ENCODE measurements at places on chromosomes 4 and X. TPM values are rescaled to one million over a fixed set of nuclear protein-coding genes. Genes with fewer than 3 reads are reported as not detected.
A peak's percentile ranks its signal among the peaks of the same experiment; 100 is the strongest.

Gene ENPEP
- not detected for total RNA-seq

GRCh38 chrX:22389556-22390179 is 117.0 kb downstream of the CBLL2 start:
- peak; percentile 35 for DNase-seq

- no peak for DNase-seq
Observed at GRCh38 chr4:93710101-93710846, 118.3 kb upstream of the ATOH1 start.

- DNase-seq: no peak
Observed at GRCh38 chr4:116272336-116272735, 813.0 kb downstream of the TRAM1L1 start.

Gene ARHGEF6
- total RNA-seq: 3.5 TPM

GRCh38 chr4:122652379-122652778 is 31.5 kb upstream of the IL21 start:
- DNase-seq: peak; percentile 35

- DNase-seq: no peak
Observed at GRCh38 chr4:72604324-72604723, 35.3 kb upstream of the ADAMTS3 start.

GRCh38 chrX:101164766-101165590 is 54.6 kb upstream of the DRP2 start:
- DNase-seq: no peak

- DNase-seq: no peak
Observed at GRCh38 chr4:49036528-49036927, 50.5 kb downstream of the CWH43 start.

- peak; percentile 78 for DNase-seq
Observed at GRCh38 chr4:74451214-74451661, 6.3 kb downstream of the AREG start.

DNA sequence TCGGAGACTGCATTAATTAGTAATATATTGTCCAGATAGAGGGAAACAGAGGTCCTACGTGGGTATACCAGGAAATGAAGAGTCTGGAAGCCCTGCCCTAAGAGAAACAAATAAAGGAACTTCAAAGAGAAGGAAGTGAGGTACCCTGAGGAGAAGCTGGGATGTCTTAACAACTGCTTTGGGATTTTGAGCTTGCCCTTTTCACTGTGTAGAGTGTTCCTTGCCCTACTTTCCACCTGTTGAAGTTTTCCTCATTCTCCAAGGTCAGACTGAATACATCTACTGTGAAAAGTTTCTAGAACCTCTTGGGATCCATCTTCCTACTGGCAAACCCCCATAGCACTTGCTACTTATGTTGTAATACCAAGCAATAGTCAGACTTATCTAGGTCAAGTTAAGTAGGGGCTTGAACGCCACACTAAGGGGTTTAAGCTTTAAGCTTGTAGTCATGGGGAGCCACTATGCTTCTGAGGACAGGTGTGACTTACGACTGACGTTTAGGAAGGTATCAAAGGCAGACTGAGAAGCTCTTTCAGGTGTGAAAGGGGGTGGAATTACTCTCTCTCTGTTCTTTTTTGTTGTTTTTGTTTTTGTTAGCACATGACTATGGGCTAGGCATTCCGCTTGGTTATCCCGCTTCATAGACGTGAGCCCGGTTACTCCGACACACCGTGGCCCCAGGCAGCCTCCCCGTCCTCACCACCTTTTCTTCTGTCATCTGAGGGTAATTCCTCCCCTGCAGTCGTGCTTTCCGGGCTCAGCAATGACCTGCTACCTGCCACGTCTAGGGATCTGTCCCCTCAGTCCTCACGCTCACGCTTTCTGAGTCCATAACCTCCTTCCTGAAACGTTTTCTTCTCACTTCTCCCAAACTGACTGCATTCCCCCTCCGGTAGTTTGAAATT is 959 bp upstream of the REST start:
- DNase-seq: no peak

DNA sequence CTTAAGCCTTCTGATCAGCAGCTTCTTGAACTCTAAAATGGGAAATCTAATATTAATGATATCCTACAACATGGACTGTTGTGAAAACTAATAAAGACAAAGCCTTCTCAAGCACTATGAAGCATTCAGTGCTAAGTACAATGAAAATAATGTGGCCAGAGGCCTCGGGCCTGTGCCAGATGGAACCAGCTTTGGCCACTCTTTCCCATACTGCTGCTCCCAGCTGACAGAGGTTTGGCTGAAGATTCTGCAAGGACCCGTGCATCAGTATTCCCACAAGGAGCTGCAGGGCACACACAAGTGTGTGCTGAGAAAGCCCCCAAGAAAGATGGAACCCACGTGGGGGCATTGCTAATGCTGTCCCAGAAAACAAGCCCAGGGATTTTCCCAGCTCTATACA is 60.5 kb upstream of the RPL34 start:
- peak; percentile 18 for DNase-seq

DNA sequence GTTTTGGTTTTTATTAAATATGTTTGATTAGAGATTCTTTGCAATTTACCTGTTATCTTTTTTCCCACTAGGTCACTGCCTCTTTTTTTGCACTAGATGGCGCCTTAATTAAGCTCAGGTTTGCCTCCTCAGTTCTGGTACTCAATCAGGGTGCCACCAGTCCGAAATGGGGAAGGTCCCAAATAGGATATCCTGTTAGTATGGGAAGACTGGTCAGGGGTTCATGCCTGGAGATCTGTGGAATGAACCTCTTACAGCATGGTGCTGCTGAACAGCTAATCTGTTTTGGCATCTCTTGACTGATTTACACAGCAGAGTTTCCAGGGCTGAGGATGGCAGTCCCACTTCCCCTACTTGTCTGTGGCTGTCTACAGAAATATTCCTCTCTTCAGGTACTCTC is 24.2 kb upstream of the VSIG1 start:
- DNase-seq: no peak

DNA sequence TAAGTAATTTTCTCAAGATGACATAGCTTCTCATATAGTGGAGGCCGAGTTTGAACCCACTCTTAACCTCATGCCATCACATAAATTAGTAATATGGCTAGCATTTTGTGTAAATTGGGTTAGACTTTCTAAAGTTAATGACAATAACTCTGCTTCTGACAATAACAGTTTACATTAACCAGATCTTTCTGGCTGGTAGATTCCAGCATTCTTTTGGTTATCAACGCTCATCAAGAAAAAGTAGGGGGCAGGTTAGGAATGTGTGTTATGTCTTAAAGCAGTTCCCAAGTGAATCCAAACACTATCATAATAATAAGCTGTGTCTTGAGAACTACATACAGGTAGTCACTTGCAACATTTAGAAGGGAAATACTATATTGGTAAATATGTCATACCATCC is 162.5 kb downstream of the PRDM5 start:
- DNase-seq: no peak

DNA sequence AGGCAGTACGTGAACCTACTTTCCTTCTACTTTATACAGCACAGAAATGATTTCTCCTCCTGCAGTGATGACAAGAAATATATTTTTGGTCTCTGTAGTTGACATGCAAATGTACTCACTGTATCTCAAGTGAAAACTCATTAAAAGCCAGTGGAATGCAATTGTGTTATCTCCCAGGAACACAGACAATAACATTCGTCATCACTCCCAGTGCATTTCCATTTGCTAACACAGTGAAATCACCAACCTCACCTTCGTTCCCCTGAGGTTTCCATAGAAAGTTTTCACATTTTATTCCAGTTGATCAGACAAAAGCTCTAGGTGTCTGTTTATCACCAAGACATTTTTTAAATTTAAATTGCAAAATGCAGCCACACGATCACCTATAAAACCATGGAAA is 2.5 kb upstream of the SPANXD start:
- DNase-seq: peak; percentile 1

DNA sequence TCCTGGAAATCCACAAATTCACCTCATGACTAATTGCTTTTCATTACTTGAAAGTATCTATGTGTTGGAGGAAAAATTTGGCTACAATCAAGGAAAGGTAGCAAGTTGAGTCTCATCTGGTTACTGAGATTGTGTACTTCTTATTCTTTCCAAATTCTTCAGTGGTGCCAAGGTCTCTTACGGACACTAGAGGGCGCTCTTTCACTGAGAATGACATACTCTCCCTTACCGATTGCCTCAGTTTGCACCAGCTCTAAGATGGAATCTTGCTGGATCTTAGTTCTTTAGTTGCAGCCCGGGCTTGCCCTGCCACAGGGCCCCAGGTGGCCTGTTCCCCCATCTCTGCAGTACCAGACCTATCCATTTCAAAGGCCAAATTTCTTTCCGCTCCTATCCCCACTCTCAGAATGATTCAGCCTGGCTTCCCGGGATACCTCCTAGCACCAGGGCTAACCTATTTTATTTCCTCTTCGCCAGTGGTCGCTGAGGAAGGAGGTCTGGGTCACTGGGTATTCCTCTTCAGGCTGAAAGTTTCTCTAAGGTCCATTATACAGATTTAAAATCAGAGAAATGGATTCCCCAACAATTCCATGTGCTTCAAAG is 24.6 kb upstream of the GPR50 start:
- DNase-seq: peak; percentile 30

GRCh38 chr4:183118585-183118984 is 19.5 kb downstream of the WWC2 start:
- DNase-seq: peak; percentile 72

DNA sequence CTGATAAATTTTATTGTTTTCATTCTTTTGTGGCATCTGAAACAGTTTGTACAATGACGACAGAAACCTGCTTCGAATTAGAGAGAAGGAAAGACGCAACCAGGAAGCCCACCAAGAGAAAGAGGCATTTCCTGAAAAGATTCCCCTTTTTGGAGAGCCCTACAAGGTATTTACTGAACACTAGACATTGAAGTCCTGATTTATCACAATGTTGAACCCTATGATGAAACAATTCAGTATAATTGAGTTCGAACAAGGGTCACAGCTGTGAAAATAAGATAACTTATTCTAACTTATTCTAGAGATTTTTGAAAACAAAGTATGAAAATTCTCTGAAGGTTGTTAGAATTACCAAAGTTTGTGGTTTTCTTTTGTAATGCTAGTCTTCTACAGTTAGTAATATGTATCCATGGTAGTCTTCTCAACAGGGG is 111.3 kb downstream of the AFF1 start:
- no peak for DNase-seq

DNA sequence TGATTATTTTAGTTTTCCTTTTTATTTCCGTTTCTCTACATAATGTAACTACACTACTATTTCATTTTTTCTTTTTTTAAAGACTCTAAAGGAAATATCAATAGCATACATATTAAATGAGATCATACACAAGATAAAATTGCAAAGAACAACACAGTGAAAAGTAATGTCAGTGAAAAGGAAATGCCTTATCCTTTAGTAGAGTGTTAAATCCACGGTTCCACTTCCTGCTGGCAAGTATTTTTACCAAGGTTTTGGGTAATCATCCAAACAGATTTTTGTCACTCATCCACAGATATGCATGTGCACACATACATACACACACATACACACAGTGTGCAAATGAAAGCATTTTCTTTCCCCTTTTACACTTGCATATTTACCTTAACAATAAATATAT is 548.9 kb downstream of the PPP4R3C start:
- DNase-seq: no peak

DNA sequence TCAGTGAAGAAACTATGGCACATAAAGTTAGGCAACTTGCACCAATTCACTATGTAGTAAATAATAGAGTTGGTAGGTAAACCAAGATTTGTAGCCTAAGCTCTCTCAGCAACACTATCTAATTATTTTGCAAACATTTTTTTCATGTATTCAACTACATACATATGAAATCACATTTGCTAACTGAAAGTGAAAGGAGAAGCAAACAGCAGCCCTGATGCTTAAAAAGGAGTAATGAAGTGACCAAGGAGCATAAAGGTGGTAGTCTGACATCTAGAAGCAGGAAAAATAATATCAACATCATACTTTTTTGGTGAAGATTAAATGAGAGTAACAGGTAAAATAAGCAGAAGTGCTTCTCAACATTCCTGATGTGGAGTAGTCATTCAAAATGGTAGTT is 603.7 kb downstream of the GRXCR1 start:
- peak; percentile 9 for DNase-seq

DNA sequence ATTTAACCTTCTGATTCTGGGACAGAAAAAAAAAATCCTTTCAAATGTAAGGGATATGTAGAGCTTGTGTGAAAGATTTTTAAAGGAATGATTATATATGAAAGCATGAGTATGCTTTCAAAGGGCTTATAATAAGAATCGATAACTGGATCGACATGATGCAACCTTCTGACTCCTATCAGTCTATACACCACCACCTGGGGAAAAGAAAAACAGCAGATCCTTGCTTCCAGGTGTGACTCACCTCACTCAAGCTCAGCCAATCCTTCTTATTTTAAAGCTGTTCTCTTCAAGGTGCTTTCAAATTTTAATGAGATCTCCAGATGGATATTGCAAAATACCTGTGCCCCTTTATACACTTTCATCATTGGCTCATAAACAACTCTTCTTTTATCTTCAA is 102.1 kb upstream of the EDNRA start:
- DNase-seq: no peak

DNA sequence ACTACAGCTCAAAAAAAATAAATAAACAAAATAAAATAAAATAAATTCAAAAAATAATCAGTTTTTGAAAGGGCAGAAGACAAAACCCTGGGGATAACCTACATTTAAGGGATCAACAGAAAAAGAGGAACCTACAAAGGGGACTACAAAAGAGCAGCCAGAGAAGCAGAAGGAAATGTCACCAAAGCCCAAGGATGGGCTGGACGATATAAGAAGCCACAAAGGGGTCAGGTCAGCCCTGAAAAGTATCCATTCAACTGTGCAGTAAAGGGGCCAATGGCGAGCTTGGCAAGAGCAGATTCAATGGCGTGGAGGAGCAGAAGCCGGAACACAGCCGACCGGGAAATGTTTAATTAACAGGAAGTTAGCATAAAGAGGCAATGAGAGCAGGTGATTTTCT is 16.9 kb downstream of the ACOT9 start:
- no peak for DNase-seq

Gene SCML2
- 4.1 TPM for total RNA-seq

- DNase-seq: no peak
Observed at GRCh38 chr4:46081674-46082073, 42.2 kb downstream of the GABRG1 start.

Gene FBXW7
- total RNA-seq: 19.9 TPM

Gene CXCL8
- 66.9 TPM for total RNA-seq

GRCh38 chr4:27946799-27947198 is 1086.2 kb downstream of the STIM2 start:
- no peak for DNase-seq

Gene RASL11B
- 1.9 TPM for total RNA-seq

- DNase-seq: no peak
Observed at GRCh38 chr4:9782136-9782436, 652 bp downstream of the DRD5 start.

DNA sequence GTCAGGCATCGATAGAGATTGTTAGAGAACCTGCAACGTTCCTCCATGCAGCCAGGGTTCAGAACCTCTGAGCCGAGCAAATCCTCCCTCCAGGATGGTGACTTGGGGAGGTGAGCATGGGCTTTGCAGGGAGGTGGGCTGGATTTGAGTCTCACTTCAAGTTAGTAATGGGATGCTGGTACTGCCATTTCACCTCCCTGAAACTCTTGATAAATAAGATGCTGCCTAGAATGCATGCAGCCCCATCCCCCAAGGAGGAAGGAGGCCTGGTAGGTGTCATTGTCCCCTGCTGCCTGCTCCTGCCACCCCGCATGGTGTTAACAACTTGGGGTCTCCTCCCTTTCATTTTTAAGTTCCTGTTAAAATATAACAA is 35.7 kb upstream of the SLC2A9 start:
- DNase-seq: no peak

GRCh38 chr4:129806986-129807385 is 711.0 kb downstream of the C4orf33 start:
- DNase-seq: no peak

- DNase-seq: no peak
Observed at GRCh38 chrX:136967966-136968365, 65.8 kb downstream of the GPR101 start.

GRCh38 chr4:5198656-5199541 is 147.6 kb downstream of the STK32B start:
- DNase-seq: no peak

Data from RPMI7951 (cell line).